Inflammatory macrophage (primary cell): ENCODE measurements at places on chromosomes 12 and 14.

DNA sequence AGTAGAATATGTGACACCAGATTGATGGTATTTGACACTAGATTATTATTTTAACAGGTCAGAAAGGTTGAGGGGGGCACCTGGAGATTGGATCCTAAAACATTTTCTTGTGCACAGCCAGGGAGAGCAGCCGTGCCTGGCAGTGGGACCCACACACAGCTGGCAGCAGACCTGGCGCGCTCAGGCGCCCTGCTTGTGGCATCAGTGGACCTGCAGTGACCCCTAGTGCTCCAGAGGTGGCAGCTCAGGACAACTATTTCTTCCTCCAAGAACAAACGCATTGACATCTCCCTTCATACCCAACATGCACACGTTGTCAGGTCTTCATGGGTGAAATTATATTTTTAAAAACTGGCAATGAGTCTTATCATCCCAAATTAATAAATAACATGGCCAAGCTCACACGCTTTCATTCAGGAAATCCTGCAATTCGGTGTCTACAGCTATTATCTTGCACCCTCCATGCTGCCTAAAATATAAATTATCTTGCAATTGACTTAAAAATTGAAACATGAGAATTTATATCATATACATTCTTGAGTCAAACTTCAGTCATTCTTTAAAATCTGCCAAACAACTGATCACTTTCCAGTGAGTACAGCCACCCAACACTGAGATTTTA lies 7.7 kb upstream of the TMEM132D start:
- peak; percentile 41 for DNase-seq

DNA sequence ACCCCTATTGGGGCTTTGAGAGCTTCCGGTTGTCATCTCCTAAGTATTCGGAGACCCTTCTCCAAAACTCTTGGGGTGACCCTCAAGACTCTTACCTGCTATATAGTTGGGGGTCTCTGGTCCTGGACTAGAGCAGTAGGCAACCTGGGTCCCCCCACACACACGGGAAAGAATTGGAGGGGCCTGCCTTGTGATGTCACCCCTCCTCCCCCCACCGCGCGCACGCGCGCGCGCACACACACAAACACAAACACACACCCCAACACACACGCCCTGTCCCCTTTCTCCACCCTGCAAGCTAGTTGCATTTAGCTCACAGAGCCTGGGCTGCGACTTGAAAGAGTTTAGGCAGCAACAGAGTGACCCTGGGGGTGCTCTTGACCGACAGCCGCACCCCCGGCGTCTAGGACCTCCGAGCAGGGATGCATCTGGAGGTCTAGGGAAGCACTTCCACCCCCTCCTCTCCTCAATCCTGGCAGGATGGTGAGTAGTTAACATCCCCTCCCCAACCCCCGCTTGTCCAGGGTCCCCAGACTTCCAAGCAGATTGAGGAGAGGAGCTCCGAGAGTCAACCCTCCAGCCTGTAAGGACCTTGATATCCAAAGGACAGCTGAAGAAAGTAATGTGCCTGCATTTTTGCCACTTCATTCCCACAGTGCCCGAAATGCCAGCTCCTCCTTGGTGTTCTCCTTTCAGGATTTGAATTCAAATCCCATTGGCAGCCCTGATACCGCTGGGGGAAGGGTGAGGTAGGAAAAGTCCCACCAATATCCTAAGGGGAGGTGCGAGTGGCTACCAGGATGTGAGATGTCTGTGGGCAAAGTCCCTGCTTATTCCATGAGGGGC lies 1.4 kb upstream of the DNAJC14 start:
- peak; percentile 17 for DNase-seq

GRCh38 chr12:1044696-1045095 lies 53.7 kb downstream of the ERC1 start:
- no peak for DNase-seq

DNA sequence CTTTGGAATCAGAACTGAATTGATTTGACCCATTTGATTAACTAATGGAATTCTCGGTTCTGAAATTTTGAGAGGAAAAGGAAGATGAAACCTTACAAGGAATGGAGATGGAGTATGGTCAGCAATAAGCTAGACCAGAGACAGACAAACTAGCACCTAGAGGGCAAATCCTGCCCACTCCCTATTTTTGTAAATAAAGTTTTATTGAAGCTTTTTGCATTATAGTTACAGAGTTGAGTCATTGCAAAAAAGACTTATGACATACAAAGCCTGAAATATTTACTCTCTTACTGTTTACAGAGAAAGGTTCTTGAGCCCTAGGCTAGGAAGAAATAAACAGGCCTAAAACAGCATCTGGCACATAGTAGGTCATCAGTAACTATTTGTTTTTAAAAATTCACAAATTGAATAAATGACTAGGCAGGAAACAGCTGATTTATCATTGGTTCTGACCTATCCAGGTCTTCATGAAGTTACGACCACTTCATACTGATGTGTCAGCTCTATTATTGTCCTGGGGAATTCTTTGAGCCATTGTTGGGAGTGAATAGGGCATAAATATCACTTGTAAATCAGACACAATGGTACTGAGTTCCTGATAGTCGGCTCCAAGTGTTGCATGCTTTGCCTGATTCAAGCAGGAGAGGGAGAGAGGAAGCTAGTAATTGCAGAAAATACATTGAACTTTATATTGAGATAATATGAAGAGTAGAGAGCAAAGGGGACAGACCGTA lies 14.6 kb upstream of the STAB2 start:
- DNase-seq = no peak

- no peak for DNase-seq
Observed at GRCh38 chr14:22919601-22919921, 612 bp upstream of the RBM23 start.

DNA sequence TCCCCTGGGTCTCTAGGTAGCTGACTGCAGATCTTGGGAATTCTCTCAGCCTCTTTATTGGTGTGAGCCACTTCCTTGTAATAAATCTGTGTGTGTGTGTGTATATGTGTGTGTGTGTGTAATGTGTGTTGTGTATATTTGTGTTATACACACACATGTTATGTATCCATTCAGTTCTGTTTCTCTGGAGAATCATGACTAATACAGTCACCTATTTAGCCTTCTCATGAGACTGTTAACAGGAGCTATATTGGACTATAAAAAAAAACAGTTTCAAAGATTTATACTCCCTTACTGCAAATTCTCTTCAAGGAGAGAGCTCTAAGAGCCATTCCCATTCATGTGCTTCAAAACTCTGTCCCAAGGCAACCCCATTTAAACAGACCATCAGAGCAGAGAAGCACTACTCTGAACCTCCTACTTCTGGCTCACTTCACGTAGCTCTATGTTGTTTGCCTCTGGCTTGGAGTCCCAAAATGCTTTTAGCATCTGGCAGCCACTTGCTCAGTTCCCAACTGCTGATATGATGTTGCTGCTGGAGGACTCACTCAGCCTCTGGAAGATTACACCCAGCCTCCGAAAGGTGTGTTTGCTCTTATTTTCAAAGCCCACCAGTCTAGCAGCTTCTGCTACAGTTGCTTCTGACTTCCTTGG lies 48.7 kb upstream of the KITLG start:
- DNase-seq = no peak

DNA sequence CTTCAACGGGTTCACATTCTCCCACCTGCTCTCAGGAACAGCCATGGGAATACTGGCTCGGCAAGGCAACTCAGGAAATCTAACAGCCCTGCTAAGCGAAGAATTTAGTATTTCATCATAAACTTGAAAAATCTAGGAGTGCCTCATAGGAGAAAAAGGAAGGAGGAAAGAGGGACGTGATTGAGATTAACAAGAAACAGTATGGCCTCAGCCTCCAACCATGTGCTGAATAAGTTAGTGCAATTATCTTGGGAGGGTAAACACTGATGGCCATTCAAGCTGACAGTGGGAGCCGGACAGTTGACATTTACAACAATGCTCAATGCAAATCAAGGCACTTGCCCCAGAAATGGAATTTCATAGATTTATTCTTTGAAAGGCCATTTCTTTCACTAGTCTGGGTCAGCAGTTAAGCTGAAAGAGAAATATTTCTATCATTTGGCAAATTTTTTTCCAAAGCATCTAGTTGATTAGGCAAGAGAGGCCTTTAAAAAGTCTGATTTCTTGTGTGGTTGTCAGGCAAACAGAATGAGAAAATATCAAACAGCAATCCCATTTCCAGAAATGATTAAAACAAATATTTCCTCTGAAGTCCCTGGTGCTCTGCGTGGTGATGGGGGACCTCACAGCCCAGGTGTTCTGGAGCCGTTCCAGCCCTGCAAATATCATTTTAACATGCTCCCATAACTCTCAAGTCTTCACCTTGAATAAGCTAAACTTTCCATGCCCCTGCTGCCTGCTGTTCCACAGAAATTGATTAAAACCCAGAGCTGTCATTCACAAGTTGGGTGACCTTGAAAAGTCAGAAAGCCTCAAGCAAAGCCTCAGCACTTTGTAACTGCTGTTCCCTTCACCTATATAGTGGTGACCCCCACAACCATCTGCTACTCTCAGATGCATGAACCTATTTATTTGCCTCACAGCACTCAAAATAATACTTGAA lies 121.6 kb downstream of the PHLDA1 start:
- no peak for DNase-seq

GRCh38 chr12:65996146-65996545 lies 134.4 kb downstream of the LLPH start:
- DNase-seq = no peak

DNA sequence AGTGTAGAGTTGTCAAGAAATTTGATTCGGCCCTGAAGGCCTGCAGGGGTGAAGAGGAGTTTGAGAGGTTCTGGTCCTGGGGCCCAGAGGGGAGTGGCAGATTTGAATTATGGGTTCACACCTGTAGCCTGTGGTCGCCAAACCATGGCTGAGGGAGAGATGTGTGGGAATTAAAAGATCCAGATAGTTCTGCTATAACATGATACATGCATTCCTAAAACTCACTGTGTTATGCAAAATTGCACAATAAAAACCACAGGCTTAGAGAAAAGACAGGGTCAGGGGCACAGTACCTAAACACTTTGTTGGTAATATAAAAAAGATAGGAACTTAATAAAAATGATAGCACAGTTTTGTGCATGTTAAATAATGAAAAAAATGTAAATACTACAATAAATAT lies 106.2 kb downstream of the TMEM30B start:
- DNase-seq = no peak

GRCh38 chr14:22122227-22122818 lies 448.7 kb upstream of the OR4E1 start:
- DNase-seq = no peak

- DNase-seq = peak; percentile 64
Observed at GRCh38 chr12:132523576-132524331, 33.8 kb downstream of the FBRSL1 start.

DNA sequence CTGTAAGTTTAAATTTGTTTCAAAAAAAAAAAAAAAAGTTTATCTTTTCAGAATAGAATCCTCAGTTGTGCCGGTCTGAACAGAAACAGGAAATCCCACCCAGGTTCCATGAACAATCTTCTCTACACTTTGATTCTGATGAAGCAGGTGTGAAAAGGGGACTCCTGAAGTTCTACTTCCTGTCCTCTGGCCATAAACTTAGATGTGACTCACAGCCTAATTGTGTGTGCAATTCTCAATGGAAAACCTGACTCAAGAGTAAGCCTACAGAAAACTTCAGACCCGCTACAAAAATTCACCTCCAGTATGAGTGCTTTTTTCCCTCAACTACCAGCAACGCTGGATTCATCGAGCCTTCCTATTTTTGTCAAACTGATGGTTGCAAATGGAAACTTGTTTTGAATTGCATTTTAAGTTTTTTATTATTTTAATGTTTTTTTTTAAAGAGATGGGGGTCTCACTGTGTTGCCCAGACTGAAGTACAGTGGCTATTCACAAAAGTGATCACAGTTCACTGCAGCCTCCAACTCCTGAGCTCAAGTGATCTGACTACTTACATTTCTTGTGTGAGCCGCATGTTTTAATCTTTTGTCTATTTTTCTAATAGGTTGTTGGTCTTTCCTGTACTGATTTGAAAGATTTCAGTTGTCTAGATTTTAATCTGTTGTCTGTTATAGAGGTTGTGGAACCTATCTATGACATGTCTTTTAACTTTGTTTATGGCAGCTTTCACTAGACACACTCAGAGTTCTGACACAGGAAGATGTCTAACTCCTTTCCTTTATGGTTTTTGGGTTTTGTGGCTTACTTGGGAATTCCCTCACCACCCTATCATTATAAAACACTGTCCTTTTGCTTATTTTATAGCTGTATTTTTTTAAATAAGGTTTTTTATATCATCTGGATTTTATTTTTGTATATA lies 37.6 kb downstream of the ATG14 start:
- no peak for DNase-seq

GRCh38 chr12:47186246-47186645 lies 106.5 kb upstream of the AMIGO2 start:
- no peak for DNase-seq

GRCh38 chr12:79127271-79127751 lies 262.7 kb downstream of the SYT1 start:
- peak; percentile 82 for DNase-seq

GRCh38 chr14:31205681-31206535 lies 1.7 kb downstream of the HECTD1 start:
- DNase-seq = peak; percentile 9

DNA sequence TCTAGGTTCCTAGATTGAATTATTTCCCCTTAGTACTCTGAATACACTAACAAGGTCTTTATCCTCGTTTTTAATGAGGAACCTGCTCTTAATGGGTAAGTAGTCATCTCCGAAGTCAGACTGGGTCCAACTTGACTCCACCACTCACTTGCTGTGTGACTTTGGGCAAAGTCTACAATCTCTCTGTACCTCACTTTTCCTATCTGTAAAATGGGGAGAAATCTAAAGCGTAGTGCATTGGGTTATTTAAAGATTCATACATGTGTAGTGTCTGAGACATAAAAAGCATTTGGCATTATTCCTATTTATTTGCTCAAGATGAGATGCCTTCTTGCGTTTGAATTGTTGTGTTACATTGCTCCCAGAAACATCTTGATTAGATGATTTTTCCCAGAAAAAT lies 51.5 kb downstream of the GTF2A1 start:
- DNase-seq = no peak

GRCh38 chr12:85782711-85783110 lies 53.5 kb downstream of the RASSF9 start:
- no peak for DNase-seq

DNA sequence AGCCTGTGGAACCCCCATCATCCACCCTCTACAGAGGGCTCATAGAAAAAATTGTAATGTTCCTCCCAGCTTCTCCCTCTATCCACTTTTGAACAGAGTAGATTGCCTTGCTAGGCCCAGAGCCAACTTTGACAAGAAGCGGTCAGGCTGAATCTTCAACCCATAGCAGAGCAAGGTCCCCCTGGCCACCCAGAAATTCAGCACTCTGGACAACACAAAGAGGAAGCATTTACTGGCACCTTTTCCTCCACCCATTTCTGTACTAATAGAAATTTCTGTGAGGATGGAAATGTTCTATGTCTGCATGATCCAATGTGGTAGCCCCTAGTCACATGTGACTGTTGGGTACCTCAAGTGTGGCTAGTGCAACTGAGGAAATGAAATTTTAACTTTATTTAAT lies 42.7 kb upstream of the OXA1L start:
- no peak for DNase-seq

DNA sequence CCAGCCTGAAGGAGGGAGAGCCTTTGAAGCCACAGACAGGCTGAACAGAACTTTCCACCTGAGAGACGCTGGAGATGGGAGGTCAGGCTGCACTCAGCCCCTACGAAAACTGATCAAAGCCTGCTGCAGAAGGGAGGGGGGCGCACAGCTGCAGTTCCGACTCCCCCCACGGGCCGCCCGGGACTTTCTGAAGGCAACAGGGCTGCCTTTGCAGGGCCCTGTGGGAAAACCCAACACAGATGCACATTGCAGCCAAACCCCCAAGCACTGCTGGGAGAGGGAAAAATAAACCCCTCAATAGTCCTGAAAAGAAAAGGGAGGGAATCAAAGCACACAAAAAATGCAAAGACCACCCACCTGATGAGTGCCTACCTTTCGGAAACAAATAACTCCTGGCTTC lies 290.6 kb downstream of the ZFP36L1 start:
- DNase-seq = no peak
